ENCODE measurements at places on chromosomes 3 and 15.

DNA sequence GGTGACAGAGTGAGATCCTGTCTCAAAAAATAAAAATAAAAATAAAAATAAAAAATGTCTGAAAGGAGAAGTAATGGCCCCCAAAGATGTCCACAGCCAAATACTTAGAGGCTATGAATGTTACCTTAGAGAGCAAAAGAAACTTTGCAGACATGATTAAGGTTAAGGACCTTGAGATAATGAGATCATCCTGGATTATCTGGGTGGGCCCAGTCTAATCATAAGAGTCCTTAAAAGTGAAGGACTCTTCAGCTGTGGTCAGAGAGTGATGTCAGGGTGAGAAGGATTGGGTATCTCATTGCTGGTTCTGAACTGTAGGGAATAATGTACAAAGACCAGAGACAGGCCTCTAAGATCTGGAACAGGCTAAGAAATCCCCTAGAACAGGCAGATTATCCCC lies 84.9 kb upstream of the POU1F1 start:
- DNase-seq = peak; percentile 11

- no peak for DNase-seq
Observed at GRCh38 chr3:177541541-177541940, 344.3 kb upstream of the TBL1XR1 start.

DNA sequence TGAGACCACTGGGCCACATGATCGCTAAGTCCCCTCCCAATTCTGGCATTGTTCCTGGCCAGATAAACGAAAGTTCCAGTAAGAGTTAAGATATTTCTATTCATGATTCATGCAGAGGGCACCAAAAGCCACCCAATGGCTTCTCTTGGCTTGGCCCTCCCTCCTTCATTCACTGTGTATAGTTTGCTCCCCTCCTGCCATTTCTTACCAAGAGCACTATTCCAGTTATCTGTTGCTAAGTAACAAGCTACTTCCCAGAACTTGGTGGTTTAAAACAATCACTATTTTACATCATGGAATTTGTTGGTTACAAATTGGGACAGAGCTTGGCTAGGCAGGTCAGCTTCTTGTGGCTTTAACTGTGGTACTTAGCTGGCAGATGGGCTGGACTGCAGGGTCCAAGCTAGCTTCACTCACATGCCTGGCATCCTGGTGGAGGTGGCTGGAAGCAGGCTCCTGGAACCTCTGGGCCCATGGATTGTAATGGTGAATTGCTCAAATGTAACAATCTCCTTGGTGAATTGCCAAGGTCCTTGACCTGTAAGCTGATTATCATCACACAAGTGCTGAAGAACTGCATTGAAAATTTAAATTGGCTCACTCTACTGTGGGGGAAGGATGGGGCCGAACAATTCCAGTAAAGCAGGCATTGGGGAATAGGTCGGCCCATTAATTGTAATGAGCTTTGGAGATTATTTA lies 16.6 kb downstream of the EAF1 start:
- no peak for DNase-seq

- no peak for DNase-seq
Observed at GRCh38 chr3:105788593-105788992, 80.2 kb downstream of the CBLB start.

Measured in umbilical cord (tissue), 2 donors.